Inflammatory macrophage treated with lipopolysaccharide for 1 hour (primary cell): ENCODE measurements at places on chromosomes 7 and 10.

GRCh38 chr10:48187713-48188485, 86.6 kb downstream of the FRMPD2 start:
- no peak for DNase-seq

GRCh38 chr10:56763090-56763489, 402.0 kb upstream of the ZWINT start:
- DNase-seq, result no peak

DNA sequence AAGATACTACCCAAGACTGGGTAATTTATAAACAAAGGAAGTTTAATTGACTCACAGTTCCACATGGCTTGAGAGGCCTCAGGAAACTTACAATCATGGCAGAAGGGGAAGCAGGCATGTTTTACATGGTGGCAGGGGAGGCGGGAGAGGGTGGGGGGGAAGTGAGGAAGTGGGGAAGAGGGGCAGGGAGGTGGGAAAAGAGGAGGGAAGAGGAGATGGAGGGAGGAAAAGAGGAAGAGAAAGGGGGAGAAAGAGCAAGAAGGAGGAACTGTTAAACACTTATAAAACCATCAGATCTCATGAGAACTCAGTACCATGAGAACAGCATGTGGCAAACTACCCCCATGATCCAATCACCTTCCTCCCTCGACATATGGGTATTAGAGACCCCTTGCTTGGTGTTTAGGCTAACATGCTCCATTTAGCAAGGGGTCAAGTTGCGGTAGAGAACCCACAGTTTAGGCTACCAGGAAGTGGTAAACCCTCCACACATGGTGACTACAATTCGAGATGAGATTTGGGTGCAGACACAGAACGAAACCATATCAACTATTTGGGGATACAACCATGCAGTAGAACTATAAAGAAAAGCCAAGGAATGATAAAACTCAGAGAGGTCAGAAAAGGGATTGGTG, 3.5 kb upstream of the LMBR1 start:
- DNase-seq, result no peak

DNA sequence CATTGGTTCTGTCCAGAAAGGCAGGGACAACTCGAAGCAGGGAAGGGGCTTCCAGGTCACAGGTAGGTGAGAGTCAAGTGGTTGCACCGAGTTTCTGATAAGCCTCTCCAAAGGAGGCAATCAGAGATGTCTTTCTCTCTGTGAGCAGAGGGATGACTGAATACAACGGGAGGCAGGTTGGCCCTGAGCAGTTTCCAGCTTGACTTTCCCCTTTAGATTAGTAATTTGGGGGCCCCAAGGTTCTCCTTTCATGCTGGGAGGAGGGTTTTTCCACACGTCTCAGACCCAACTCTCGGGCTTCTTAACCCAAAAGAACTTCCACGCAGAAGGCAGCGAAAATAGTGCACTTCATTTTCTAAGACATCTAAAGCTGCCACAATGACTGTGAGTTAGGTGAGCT, 189.6 kb downstream of the MGMT start:
- no peak for DNase-seq

- DNase-seq, result no peak
These were observed 25.8 kb downstream of the STN1 start for GRCh38 chr10:103892181-103892580.

DNA sequence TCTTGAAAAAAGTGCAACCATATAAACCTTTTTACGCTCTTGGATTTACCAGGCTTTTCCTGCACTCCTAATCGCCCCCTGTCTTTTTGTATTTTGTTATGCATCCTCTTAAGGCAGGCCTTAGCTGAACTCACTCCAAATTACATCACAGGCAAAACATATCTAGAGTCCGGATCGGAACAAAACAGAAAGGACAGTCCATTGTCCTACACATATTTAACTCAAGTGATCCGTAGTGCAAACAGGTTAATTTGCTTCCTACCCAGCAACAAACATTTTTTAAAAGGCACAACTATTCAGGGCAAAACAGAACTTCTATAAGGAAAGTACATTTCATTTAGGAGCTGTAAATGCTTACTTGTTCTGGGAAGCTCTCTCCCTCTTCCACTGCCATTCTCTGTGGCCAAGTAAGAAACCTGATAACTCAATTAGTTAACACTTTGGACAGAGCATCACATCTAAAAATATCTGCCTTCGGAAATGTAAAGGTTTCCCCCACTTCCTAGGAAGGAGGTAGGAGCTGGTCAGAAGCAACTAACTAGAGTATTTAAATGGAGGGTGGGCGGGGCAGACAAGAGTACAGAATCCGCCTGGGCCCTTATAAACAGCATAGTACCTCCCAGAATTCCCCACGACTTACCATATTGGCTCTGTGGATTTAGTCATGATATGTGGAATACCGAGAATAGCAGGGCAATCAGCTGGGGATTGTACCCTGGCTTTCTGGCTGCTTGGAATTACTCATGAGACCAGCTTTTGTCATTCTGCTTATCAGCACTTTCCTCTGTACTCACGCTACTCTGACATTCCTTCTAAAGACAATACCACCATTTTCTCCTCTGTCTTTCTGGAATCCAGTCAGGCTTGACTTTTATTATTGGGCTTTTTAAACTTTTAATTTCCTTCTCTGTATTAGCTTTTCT, 89.5 kb downstream of the ANK3 start:
- DNase-seq, result no peak
